ENCODE measurements at places on chromosomes 3 and 15.

DNA sequence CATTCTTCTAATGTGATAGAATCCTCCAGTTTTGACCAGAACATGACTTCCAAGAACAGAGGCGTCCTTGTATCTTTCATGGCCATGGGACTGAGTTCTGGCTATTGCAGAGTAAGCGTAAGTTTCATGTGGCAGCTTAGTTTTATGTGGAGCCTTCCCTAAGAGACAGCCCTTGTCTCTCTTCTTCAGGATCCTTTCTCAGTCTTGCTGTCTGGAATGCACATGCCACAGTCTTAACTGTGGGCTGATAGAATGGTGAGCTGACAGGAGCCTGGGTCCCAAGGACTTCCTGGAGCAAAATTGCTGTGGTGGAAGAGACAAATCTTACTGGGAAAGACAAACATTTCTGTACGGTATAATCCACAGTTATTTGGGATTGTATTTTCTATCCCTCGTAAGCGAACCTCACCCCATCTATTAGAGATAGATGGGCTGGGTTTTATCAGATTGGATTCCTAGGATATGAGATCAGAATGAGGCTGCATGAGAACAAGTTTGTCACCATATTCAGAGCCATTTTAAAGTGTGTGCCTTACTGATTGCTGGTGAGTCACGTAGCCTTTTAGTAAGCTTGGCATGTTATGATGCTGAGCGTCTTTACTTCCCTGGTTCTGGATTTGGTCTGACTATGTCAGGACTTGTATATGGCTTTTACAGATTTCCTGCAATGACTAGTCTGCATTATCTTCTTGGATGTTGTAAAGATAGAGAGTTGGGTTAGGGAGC is 32.8 kb downstream of the CDIN1 start:
- no peak for DNase-seq

GRCh38 chr3:53763353-53763752 is 82.9 kb downstream of the CHDH start:
- no peak for DNase-seq

DNA sequence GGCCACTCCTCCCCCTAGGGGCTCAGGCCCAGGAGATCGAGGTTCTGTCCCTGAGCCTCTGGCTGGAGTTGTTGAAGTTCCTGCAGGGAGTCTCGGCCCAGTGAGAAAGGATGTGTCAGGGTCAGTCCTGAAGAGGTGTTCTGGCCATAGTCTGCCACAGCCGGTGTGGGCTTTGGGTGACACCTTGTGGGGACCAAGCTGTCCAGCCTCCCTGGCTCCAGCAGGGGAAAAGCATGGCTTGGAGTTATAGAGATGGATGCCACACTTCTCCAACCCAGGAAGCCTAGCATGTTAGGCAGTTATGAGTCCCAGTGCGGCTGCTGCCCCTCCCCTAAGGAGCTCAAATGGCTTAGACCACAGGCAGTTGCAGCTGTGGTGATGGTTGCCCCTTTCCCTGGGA is 945.6 kb upstream of the GBE1 start:
- DNase-seq = no peak

- no peak for DNase-seq
Measured at GRCh38 chr3:177968891-177969290, 567.3 kb upstream of the KCNMB2 start.

- DNase-seq = no peak
Measured at GRCh38 chr3:103459815-103460214, 1025.0 kb downstream of the ZPLD1 start.

DNA sequence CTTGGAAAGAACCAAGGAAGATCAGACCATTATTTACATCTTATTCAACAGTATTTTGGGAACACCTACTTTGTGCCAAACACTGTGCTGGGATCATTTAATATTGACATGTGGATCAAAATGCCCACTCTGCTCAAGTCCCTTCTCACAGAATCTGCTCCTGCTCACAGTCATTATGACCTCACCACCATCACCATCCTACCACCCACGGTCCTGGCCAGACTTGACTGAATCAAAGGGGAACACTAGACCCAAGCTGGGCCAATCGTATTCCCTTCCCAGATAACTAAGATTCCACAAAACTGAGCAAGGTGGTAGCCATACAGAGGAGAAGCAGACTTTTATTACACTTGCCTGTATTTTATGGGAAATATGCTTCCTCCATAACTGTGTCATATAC is 3.4 kb upstream of the CEP152 start:
- DNase-seq = no peak

DNA sequence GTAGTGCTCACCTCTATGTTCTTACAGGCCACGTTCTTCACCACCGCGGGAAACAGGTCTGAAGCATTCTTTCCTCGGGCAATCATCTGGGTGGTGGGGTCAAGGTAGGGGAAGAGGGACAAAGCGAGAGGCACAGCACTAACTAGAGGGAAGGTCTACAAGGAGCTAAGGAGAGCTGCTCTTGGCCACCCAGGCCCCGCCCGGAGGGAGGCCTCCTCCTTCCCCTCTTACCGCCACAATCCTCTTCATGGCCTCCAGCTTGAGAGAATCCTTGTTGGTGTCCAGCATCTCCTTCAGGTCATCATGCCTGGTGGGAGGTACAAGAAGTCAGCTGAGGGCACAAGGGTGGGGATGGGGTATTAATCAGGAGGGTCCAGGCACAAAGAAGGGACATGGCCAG is 20.5 kb downstream of the AP3B2 start:
- DNase-seq = no peak

DNA sequence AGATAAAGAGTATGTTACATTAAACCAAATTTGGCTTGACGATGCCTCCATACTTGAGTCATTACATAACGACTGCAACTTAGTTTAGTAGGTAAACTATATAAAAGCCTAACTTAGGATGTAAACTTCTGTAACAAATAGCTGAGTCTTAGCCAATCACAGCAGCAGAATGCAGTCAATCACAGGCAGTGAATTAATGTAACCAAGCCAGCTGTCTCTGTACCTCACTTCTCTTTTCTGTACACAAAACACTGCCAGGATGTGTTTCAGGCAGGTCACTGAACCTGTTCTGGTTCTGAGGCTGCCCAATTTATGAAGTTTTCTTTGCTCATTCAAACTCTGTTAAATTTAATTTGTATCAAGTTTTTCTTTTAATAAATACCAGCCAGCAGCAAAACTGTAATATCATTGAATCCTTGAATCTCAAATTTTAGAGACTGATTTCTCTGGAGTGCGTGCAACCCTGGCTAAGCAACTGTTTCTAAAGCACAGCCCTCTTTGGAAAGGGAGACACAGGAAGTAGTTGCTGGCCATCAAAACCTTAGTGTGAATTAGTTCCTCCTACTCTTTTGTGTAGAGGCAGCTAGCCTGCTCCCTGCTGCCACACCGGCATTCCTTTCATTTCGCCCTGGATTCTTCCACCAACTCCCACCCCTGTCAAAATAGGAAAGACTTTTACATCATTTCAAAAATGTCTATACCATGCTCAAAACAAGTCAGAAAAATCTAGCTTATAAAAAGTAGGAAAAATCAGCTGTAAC is 15.2 kb downstream of the RFTN1 start:
- no peak for DNase-seq

GRCh38 chr3:167691366-167691765 is 37.6 kb upstream of the WDR49 start:
- no peak for DNase-seq

- no peak for DNase-seq
Measured at GRCh38 chr15:57503051-57503702, 88.5 kb upstream of the MYZAP start.

DNA sequence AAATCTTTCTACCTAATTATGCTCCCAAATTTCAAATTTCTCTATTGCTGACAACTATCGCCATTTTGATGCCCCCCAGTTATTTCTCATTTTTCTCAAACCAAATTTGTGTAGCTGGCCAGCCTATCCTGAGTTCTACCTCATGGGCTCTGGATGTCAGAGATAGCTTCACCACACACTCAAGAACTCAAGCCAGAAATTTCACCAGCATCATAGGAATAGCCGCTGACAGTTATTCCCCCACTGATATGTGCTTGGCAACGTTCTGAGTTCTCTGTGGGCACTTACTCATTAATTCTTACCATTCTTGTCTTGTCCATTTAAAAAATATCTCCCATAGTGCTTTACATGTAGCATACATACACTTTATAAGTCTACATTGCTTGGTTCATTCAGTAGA is 264.7 kb downstream of the FHIT start:
- DNase-seq = no peak

GRCh38 chr3:15795651-15796308 is 2.0 kb downstream of the ANKRD28 start:
- no peak for DNase-seq

DNA sequence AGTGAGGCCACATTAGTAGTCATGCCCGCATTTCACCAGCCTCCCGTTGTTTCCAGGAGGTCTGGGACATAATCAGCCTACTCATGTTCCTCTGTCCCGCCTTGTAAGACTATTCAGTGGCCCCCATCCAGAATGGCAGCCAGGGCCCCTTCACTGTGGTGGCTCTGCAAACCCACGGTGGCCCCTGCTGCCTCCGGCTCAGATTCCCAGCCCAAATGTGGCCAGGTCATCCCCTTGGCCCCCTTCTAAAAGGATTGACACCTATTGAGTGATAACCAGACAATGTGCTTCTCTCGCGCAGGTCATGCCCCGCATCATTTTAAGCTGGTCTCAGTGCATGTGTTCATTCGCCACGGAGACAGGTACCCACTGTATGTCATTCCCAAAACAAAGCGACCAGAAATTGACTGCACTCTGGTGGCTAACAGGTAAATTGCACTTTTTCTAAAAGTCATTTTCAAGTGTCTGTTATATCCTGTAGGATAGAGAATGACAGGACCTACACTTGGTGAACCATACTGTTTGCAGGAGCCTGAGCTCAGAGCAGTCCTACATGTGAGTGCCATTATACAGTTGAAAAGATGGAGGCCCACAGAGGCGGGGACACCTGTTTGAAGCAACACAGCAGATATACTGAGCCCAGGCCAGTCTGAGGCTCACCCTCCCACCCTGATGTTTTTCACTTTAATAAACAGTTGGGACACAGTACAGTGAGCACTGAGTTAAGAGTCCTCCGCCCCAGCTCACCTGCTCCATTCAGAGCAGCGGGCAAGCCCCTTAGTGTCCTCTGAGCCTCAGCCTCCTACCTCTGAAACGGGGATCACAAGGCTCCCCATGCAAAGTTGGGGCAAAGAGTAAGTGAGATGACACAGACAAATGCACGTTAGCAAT is 47.7 kb downstream of the PXYLP1 start:
- DNase-seq = no peak

GRCh38 chr15:51004103-51004551 is 90.6 kb downstream of the TNFAIP8L3 start:
- no peak for DNase-seq

DNA sequence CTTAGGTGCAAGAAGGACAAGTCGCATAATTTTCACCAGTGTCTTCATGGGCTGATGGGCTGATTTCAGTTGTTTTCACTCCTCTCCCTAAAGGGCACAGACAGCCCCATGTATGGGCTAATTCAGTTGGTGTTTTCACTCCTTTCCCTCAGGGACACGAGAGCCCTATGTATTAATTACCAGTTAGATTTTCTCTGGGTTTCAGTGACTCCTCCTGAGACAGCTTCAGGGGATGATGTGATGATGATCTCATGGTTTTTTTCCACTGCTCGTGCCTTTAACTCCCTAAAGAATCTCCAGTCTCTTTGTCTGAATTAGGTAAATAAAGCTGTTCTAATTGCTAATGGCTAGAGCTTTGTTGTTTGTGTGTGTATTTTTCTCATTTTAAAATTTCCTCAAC is 9.9 kb downstream of the RAMAC start:
- no peak for DNase-seq

GRCh38 chr3:45090855-45091254 is 55.3 kb downstream of the CDCP1 start:
- no peak for DNase-seq

- no peak for DNase-seq
Measured at GRCh38 chr3:54342676-54343075, 220.3 kb downstream of the CACNA2D3 start.

DNA sequence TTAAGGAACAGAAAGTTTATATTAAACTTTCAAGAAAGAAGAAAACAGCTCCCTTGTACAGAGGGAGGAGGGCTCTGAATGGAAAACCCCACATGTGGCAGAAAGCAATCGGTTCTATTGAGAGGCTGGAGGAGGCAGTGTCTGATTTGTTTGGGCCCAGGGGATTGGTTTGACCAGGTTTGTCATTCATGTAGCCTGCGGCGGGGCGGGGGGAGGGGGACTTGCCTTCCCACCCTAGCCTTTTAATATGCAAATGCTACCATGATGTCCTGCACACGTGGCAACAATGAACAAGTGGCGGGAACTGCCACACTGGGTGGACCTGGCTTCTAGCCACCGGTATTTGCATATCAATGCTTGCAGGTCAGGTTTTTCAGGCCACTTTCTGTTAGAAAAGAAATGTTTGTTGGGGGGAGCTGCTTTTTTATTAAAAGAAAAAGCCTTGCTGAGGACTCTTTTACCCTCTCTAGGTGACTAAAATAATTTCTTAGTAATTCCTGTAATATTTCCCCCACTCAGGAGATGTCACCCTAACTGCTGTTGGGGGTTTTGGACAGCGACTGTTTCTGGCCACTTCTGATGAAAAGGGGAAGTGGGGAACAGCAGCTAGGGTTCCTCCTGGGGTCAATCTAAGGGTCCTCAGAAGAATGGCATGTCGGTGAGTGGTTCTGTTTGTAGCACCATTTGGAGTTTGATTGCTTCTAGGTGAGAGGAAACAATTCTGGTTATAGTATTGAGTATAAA is 691.2 kb downstream of the TBL1XR1 start:
- no peak for DNase-seq

GRCh38 chr15:83436513-83437158 is 10.5 kb upstream of the SH3GL3 start:
- DNase-seq = no peak

GRCh38 chr3:58722561-58722960 is 56.0 kb upstream of the FAM3D start:
- DNase-seq = no peak

DNA sequence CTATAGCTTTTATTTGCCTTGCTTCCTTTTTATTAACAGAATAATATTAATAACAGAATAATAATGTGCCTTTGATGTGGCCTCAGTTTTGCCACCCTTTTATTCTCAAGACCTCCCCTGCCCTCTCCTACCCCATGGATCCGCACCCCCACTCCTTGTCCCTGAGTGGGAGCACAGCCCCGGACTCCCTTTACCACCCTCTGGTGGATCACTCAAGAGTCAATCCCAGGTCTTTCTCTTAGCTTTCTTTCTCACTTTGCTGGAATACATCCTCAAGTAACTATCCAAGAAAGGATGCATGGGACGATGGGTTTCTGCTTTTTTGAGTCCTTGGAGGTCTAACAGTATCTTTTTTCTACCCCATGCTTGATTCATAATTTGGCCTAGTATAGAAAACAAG is 63.4 kb downstream of the KLF13 start:
- no peak for DNase-seq

DNA sequence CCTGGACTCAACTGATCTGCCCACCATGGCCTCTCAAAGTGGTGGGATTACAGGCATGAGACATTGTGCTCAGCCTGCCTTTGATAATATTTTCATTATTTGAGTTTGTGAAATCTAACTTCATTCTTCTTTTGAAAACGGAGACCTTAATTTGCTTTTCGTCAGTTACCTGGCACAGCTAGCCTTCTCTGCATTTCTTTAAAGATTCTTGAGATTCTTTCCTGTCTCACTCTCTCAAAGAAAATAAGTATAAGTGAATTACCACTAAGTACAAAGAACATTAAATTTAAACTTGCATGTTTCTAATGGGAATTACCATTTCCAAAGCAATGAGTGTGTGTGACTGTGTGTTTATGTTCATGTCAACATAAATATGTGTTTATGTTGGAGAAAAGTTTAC is 187.9 kb downstream of the NFKBIZ start:
- DNase-seq = no peak

All from cortex of kidney (tissue), 1 donor.